ENCODE measurements at places on chromosomes 6 and 20.

DNA sequence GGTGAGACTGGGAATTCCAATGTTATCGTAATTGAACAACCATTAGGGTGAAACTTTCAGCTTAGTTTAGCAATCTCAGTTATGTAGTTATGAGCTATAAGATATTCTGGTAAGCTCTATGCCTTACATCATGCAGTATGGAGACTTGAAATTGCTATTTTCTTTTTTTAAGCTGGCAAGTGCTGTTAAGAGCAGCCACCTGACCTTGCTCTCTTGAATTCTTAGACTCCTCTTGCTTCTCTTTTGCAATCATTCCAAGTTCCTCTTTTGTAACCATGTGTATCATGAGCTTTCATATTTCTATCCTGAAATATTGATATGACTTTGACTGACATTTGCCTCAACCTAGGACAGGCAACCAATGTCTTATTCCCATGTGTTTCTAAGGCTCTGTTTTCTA lies 446.3 kb upstream of the SLC35B3 start:
- DNase-seq = no peak

DNA sequence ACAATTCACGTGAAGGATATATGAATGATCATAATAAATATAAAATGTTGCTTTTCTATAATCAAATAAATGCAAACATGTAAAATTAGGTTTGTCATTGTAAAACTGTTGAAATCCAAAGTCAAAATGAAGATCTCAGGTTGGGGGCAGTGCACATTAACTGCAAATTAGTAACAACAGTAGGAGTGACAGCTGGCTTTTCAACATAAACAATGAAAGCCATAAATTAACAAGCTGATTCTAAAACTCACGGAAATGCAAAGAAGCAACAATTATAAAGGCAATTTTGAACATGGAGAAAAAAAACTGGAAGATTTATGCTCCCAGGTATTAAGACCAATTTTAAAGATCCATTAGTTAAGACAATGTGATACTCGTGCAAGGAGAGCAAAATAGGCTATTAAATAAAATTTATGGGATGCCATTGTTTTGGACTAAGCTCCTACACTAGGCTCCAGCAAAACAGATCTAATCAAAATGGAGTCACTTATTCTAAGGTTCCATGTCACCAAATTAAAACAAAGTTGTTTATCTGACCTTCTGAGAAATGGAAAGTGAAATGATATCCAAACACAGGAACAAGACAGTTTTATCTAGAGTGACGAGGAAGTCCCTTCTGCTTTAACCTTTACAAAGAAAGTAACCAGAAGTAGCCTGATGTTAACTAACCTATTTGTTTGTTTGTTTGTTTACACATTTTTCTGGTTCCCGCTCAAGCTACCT lies 770.8 kb downstream of the EPHA7 start:
- no peak for DNase-seq

GRCh38 chr6:163449076-163449475 lies 34.6 kb downstream of the QKI start:
- no peak for DNase-seq

GRCh38 chr6:112600168-112600567 lies 253.0 kb downstream of the RFPL4B start:
- DNase-seq = no peak

- DNase-seq = no peak
Observed at GRCh38 chr6:40247516-40248115, 313.4 kb upstream of the MOCS1 start.

- DNase-seq = no peak
Observed at GRCh38 chr6:168496997-168497331, 56.0 kb downstream of the SMOC2 start.

- DNase-seq = no peak
Observed at GRCh38 chr6:155264693-155265320, 994 bp downstream of the CLDN20 start.

- DNase-seq = no peak
Observed at GRCh38 chr20:48662711-48663110, 165.1 kb downstream of the PREX1 start.

DNA sequence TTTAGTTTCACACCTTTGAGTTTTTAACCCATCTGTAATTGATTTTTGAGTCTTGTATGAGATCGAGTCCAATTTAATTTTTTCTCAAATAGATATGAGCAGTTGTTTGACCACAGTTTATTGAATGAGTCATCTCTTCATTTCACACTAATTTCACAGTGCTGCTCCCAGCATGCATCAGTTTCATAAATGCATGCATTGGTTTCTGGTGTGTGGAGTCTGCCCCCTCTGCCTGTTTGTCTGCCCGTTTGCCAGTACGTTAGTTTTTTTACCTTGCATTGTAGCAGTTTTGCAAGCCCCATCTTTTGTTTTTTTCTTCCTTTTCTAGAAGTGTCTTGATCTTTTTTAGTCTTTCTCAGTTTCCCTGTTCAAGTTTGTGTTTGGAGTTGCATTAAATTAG lies 11.9 kb downstream of the SLX4IP start:
- no peak for DNase-seq

DNA sequence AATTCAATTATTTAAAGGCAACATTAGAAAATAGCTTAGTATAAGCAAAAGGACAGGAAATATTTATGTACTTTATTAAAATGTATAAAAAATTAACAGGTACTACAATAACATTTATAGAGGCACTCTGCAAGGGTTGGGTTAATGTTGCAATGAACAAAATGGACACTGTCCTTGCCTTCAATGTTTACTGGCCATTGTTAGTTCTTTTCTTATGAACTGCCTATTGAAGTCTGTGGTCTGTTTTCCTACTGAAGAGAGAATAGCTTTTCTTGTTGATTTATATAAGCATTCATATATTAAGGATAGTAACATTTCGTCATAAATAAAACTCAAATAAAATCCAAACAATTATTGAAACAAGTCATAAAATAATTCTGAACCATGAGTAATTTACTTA lies 135.3 kb upstream of the BEND6 start:
- DNase-seq = no peak

DNA sequence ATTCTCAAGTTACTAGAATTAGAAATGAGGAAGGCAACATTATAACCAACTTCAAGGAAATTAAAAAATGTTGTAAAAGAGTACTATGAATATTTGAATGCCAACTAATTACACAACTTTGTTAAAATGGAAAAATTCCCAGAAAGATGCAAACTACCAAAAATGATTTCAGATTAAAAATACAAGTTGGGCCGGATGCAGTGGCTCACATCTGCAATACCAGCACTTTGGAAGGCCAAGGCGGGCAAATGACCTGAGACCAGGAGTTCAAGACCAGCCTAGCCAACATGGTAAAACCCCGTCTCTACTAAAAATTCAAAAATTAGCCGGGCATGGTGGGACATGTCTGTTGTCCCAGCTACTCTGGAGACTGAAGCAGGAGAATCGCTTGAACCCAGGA lies 874.2 kb upstream of the GJE1 start:
- DNase-seq = no peak

GRCh38 chr6:152979116-152979515 lies 3.7 kb downstream of the FBXO5 start:
- DNase-seq = no peak

- no peak for DNase-seq
Observed at GRCh38 chr6:159400826-159401225, 231.6 kb downstream of the FNDC1 start.

DNA sequence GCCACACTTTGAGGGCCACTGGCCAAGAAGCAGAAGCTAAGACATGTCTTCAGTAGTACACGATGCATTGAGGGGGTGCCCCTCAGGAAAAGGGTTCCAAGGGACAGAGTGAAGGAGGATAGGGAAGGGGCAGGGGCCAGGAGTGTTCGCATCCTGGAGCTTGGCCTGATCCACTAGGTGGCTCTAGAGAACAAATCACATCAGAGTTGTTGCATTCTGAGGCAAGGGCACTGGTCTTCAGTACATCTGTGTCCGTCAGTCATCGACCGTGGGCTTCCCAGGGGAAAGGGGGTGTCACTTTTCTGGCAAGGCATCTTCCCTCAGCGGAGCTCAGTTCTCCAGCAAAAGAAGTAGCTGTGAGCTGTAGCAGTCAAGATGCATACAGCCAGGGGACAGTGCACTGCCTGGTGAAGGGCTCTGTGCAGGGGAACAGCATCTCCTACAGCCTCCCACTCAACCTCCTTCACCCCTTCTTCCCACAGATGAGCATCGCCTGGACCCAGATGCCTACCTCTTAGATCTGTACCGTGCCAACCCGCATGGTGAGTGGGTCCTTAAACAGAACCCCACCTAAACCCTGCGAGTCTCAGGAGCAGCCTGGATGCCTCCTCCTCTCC lies 47.8 kb downstream of the ARHGAP40 start:
- DNase-seq = peak; percentile 43

- DNase-seq = no peak
Observed at GRCh38 chr6:47162793-47163192, 120.7 kb upstream of the ADGRF1 start.

DNA sequence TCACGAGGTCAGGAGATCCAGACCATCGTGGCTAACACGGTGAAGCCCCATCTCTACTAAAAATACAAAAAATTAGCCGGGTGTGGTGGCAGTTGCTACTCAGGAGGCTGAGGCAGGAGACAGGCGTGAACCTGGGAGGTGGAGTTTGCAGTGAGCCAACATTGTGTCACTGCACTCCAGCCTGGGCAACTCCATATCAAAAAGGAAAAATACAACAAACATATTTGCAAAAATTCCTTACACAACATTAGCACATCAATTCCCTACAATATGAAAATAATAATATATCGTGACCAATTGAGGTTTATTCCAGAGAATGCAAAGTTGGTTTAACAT lies 38.8 kb upstream of the PLEKHG1 start:
- DNase-seq = no peak

DNA sequence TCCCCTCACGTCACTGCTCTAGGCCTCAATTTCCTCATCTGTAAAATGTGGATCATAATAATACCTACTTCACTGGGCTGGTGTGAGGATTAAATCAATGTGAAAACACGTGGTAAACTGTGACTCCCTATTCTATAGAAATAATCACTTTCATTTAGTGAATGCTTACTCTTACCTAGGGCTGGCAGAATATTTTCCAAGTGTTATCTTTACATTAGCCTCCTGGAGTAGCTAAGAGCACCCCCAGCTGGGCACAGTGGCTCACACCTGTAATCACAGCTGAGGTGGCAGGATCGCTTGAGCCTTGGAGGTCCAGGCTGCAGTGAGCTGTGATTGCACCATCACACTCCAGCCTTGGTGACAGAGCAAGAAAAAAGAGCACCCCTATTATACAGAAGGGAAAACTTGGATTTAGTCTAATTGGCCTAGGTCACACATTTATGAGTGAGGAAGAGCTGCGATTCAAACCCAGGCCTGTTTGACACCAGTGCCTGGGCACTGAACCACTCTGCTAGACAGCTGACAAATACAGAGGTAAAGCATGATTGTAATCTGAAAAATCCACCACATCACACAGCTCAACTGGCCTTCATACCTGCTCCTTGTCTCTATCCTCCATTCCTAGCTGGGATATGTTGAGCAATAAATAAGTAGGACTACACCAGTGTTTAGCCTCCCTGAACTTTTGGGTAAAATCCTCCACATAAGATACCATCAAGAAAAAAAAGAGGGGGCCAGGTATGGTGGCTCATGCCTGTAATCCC lies 1.4 kb upstream of the SNTA1 start:
- DNase-seq = no peak

DNA sequence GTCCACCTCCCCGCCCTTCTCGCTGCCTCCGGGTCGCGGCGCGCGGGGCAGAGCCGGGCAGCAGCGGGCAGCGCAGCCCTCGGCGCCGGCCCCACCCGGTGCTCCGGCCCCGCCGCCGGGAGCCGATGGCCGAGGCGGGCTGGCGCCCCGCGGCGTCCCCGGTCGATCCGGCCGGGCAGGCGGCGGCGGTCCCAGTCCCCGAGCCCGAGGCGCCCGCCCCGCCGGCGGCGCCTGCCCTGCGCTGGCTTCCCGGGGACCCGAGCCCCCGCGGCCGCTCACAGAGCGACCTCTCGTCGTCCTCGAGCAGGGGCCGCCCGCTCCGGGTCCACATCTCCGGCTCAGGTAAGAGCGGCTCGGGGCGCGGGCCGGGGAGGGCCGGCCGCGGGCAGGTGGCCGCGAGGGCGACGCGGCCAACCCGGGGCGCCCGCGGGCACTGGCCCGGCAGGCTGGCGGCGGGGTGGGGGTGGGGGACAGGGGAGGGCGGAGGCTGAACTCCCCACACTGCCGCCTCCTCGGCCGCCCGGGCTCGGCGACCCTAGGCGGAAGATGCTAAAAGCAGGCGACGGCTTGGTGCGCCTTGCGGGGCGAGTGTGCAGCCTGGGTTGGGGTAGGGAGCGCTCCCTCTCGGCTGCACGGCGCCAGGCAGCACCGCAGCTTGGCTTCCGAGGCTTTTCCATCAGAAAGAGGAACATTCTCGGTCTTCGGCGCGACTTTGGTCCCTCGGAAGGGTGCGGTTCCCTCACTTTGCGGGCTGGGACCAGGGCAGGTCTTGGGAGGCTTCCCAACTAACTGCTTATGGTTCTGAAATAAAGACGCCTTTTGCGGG lies 25.6 kb upstream of the FUCA2 start:
- DNase-seq = peak; percentile 44

GRCh38 chr20:57774111-57774880 lies 64.5 kb upstream of the PMEPA1 start:
- no peak for DNase-seq

DNA sequence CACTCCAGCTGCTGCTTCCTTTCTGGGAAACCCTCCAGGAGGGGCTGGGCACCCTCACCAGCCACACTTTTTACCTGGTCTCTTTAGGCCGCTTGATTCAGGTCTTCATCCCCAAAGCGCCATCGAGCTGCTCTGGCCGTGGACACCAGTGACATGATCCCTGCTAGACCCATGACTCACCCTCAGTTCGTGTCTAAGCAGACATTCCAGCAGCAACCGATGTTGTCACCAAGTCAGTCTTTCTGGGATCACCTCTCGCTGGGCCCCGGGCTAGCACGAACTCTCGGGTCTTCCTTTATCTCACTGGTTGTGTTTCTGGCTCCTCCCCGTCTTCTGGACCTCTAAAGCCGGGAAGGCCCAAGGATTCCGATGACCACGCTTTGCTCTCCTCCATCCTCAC lies 43.0 kb upstream of the GPR31 start:
- DNase-seq = no peak

DNA sequence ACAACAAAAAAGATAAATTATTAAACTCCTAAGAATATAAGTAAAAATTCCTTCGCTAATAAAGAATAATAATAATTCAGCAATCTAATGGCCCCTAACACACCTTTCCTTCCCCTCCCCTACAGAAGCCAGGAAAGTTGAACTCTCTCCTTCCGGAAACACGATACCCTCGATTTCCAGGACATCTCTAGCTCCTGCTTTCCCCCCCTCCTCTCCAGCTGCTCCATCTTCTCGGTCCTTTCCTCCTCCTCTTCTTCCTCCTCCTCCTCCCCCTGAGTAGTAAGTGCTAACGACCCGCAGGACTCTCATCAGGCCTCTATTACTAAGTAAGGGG lies 603 bp downstream of the TASP1 start:
- no peak for DNase-seq

- DNase-seq = no peak
Observed at GRCh38 chr6:13280254-13280653, 48.1 kb downstream of the TBC1D7 start.

- no peak for DNase-seq
Observed at GRCh38 chr6:35011096-35012041, 122.3 kb downstream of the ANKS1A start.

GRCh38 chr6:126293891-126294524 lies 45.9 kb upstream of the CENPW start:
- DNase-seq = no peak

- no peak for DNase-seq
Observed at GRCh38 chr6:52534966-52535390, 41.9 kb downstream of the TRAM2 start.

GRCh38 chr6:27693766-27694546 lies 218.2 kb downstream of the OR2B2 start:
- no peak for DNase-seq

Data from NT2/D1 (cell line).